Central memory CD8-positive, alpha-beta T cell (primary cell): ENCODE measurements at places on chromosomes 12 and 14.

DNA sequence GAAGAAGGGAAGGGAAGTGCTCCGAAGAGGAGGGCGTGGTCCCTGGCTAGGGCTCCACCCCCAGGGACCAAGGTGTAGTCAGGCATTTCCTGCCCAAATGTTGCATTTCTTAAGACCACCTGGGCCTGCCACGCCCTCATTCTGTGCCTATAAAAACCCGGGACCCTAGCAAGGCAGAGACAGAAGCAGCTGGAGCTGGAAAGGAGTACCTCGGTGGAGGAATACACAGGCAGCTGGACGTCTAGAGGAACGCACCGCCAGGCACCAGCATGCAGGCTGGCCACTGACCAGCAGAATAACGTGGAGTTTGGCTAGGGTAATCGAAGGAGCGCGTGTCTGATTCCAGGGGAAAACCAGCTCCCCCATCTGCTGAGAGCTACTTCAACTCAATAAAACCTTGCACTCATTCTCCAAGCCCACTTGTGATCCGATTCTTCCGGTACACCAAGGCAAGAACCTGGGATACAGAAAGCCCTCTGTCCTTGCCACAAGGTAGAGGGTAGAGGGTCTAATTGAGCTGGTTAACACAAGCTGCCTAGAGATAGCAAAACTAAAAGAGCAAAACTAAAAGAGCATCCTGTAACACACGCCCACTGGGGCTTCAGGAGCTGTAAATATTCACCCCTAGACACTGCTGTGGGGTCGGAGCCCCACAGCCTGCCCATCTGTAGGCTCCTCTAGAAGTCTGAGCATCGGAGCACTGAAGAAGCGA, 21.0 kb downstream of the CFL2 start:
- peaks cover 9% of the 10 kb centered on the region for H3K27me3 ChIP-seq
- peaks cover 8% of the 10 kb centered on the region for H3K4me1 ChIP-seq
- DNase-seq: no peak
- H3K36me3 ChIP-seq: no peaks in the 10 kb centered on the region

DNA sequence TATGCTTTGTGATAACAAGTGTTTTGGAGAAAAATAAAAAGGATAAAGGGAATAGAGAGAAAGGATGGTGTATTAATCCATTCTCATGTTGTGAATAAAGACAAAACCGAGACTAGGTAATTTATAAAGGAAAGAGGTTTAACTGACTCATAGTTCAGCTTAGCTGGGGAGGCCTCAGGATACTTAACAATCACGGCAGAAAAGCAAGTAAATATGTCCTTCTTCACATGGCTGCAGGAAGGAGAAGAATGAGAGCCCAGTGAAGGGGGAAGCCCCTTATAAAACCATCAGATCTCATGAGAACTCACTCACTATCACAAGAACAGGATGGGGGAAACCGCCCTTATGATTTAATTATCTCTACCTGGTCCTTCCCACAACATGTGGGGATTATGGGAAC, 18.1 kb upstream of the C12orf42 start:
- no peak for DNase-seq
- H3K27ac ChIP-seq: no peak overlapping the region

DNA sequence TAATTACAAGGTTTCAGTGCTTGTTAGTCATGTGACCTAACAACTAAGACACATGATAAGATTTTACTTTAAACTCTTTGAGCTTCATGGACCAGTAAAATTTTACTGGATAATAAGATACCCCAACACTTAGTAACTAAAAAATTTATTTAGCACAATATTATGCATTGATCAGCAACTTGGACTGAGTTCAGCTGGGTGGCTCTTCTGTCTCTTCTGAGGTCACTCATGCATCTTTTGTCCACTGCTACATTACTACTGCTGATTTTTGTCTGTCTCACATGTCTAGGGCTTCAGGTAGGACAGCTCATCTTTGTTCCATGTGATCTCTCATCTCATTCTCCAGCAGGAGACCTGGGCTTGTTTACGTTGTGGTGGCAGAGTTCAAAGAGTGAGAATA, 370.2 kb upstream of the TMTC1 start:
- no peaks in the 10 kb centered on the region for H3K36me3 ChIP-seq
- H3K4me3 ChIP-seq: no peak overlapping the region
- no peak for DNase-seq
- no peak overlapping the region for H3K27ac ChIP-seq
- H3K27me3 ChIP-seq: no peaks in the 10 kb centered on the region

- peak overlapping the region; percentile 90 for H3K27ac ChIP-seq
- peaks cover 50% of the 10 kb centered on the region for H3K4me1 ChIP-seq
- no peaks in the 10 kb centered on the region for H3K27me3 ChIP-seq
- H3K36me3 ChIP-seq: peaks cover 5% of the 10 kb centered on the region
These were observed 185.6 kb upstream of the C14orf180 start for GRCh38 chr14:104393898-104394381.

- H3K36me3 ChIP-seq: peaks cover 52% of the 10 kb centered on the region
- no peak for DNase-seq
These were observed 93.8 kb downstream of the BCL11B start for GRCh38 chr14:99177886-99178835.

- no peak overlapping the region for H3K4me3 ChIP-seq
- H3K27me3 ChIP-seq: peaks cover 84% of the 10 kb centered on the region
- H3K27ac ChIP-seq: no peak overlapping the region
- DNase-seq: no peak
- no peaks in the 10 kb centered on the region for H3K4me1 ChIP-seq
These were observed 141.7 kb upstream of the LHX5 start for GRCh38 chr12:113613414-113613813.

- no peaks in the 10 kb centered on the region for H3K36me3 ChIP-seq
- H3K4me3 ChIP-seq: no peak overlapping the region
- peaks cover 3% of the 10 kb centered on the region for H3K4me1 ChIP-seq
- H3K27ac ChIP-seq: no peak overlapping the region
- DNase-seq: no peak
These were observed 87.1 kb upstream of the ATF7IP start for GRCh38 chr12:14278294-14278953.

DNA sequence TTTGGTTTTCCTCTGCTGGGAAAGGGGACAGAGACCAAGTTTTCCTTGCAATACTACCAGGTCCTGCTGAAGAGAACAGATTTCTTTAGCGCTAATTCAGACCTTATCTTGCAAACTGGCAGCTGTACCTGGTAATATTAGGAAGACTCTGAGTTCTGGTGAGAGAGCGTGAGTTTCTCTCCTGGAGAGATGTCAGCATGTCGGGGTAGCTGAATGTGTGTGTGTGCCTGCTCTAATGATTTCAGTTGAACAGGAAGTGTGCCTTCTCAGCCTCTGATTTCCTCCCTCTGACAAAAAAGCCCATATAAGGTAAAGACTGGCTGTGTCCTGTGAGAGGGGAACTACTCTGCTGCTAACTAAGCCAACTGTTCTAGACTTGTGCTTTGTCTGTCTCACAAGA, 10.3 kb upstream of the ERP27 start:
- H3K27ac ChIP-seq: peak overlapping the region; percentile 98
- peaks cover 80% of the 10 kb centered on the region for H3K36me3 ChIP-seq
- no peaks in the 10 kb centered on the region for H3K27me3 ChIP-seq
- peak; percentile 59 for DNase-seq
- H3K4me1 ChIP-seq: peaks cover 81% of the 10 kb centered on the region

- peaks cover 4% of the 10 kb centered on the region for H3K4me1 ChIP-seq
- peaks cover 25% of the 10 kb centered on the region for H3K27me3 ChIP-seq
- no peak overlapping the region for H3K27ac ChIP-seq
- no peak for DNase-seq
These were observed 69.2 kb upstream of the ETV6 start for GRCh38 chr12:11580125-11580751.

DNA sequence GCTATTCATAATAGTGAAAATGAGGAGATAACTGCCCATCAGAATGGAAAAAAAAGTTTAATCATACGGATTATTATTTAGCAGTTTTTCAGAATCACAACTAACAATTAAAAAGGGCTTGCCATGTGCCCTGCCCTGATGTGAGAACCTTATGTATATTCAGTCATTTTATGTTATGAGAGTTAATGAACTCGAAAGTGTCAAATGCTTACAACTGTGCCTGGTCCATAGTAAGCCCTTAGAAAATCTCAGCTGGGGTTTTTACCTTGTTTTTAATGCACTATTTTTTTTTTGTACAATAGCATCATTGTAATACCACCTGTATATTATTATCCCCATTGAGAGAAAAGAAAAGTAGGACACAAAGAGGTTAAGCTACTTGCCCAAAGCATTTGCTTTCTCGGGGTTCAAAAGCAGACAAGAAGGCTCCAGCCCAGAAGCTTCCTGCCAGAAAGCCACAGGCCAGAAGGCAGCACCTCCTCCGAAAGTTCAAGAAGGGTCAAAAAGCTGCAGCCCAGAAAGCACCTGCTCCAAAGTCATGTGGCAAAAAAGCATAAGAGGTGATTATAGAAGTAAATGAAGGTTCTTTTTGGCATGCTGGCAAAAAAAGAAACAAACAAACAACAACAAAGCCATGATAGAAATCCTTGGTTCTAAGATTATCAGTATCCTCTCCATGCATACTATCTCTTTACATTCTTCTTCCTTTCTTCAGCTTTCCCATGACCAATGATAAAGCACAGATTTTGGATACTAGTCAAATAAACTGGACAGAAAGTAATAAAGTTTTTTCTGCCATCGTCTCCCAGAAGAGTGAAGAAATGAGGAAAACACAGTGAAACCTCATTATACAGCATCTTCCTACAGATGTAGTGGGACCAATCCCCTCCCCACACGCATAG, 59.1 kb upstream of the NAP1L1 start:
- no peak overlapping the region for H3K27ac ChIP-seq
- peaks cover 5% of the 10 kb centered on the region for H3K36me3 ChIP-seq
- peaks cover 11% of the 10 kb centered on the region for H3K4me1 ChIP-seq
- H3K4me3 ChIP-seq: peak overlapping the region; percentile 25

DNA sequence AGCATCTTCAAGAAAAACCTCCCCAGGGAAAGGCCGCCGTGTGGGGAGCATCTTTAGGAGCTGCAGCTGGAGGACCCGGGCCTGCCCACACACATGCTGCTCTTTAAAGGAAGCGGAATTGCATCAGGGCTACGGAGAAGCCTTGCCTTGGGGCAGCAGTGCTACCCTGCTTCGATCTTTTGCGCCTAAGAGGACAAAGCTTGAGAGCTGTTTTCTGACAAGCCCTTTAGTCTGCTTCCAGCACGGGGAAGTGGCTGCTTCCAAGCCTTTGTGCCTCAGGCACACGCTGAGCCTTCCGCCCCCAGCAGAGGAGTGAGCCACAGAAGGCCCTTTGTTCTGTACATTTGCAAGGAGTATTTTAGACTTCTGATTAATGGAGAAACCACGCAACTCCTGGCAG, 31.5 kb downstream of the COA8 start:
- H3K27me3 ChIP-seq: no peaks in the 10 kb centered on the region
- H3K4me1 ChIP-seq: peaks cover 9% of the 10 kb centered on the region
- H3K4me3 ChIP-seq: no peak overlapping the region
- no peak overlapping the region for H3K27ac ChIP-seq
- no peak for DNase-seq

GRCh38 chr12:44852483-44852882, 23.6 kb downstream of the NELL2 start:
- peaks cover 11% of the 10 kb centered on the region for H3K36me3 ChIP-seq
- peaks cover 52% of the 10 kb centered on the region for H3K4me1 ChIP-seq
- H3K27ac ChIP-seq: no peak overlapping the region
- DNase-seq: no peak
- no peak overlapping the region for H3K4me3 ChIP-seq

GRCh38 chr12:16719713-16720416, 113.9 kb upstream of the LMO3 start:
- H3K36me3 ChIP-seq: no peaks in the 10 kb centered on the region
- no peak overlapping the region for H3K4me3 ChIP-seq
- no peak for DNase-seq
- no peaks in the 10 kb centered on the region for H3K4me1 ChIP-seq
- H3K27ac ChIP-seq: no peak overlapping the region

- no peak for DNase-seq
- H3K27ac ChIP-seq: no peak overlapping the region
- no peak overlapping the region for H3K4me3 ChIP-seq
- no peaks in the 10 kb centered on the region for H3K36me3 ChIP-seq
These were observed 353.1 kb downstream of the NAV3 start for GRCh38 chr12:78183824-78184223.

DNA sequence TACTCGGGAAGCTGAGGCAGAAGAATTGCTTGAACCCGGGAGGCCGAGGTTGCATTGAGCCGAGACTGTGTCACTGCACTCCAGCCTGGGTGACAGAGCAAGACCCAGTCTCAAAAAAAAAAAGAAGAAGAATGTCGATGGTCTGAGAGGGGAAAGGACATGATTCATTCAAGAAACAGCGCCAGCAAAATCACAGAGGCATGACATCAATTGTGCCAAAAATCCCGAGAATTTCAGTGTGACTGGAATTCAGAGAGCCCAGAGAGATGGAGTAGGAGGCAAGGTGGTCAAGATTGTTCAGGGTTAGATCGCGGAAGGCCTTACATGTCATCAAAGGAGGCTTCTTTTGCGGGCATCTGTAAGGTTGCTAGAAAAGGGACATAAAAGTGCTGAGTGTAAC, 483.3 kb downstream of the VRK1 start:
- peaks cover 15% of the 10 kb centered on the region for H3K4me1 ChIP-seq
- peaks cover 19% of the 10 kb centered on the region for H3K27me3 ChIP-seq
- H3K27ac ChIP-seq: no peak overlapping the region
- no peak overlapping the region for H3K4me3 ChIP-seq

GRCh38 chr14:23727566-23728335, 91.6 kb downstream of the DHRS2 start:
- no peaks in the 10 kb centered on the region for H3K4me1 ChIP-seq
- H3K27me3 ChIP-seq: peaks cover 28% of the 10 kb centered on the region
- no peak for DNase-seq
- no peaks in the 10 kb centered on the region for H3K36me3 ChIP-seq
- H3K27ac ChIP-seq: no peak overlapping the region

GRCh38 chr14:101029668-101030290, 126.3 kb upstream of the RTL1 start:
- no peaks in the 10 kb centered on the region for H3K36me3 ChIP-seq
- DNase-seq: no peak
- no peak overlapping the region for H3K4me3 ChIP-seq
- H3K4me1 ChIP-seq: no peaks in the 10 kb centered on the region
- peaks cover 20% of the 10 kb centered on the region for H3K27me3 ChIP-seq

GRCh38 chr12:113996026-113996425, 29.9 kb upstream of the RBM19 start:
- no peaks in the 10 kb centered on the region for H3K36me3 ChIP-seq
- peaks cover 77% of the 10 kb centered on the region for H3K27me3 ChIP-seq
- no peak overlapping the region for H3K27ac ChIP-seq
- no peak overlapping the region for H3K4me3 ChIP-seq
- no peaks in the 10 kb centered on the region for H3K4me1 ChIP-seq

GRCh38 chr12:87671757-87672156, 357.4 kb downstream of the C12orf50 start:
- no peak overlapping the region for H3K4me3 ChIP-seq
- H3K36me3 ChIP-seq: peaks cover 1% of the 10 kb centered on the region
- no peaks in the 10 kb centered on the region for H3K27me3 ChIP-seq
- H3K27ac ChIP-seq: no peak overlapping the region

DNA sequence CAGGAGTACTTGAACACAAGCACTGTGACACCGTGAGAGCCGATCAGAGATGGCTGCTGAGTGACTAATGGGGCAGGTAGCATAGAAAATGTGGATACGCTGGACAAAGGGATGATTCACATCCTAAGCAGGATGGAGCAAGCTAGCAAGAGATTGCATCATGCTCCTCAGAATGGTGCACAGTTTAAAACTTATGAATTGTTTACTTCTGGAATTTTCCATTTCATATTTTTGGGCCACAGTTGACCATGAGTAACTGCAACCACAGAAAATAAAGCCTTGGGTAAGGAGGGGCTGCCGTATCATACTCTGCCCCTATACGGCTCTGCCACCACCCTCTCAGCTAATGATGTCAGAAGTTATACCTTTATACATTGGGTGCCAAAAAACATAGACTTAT, 23.3 kb upstream of the MARK3 start:
- peaks cover 16% of the 10 kb centered on the region for H3K27me3 ChIP-seq
- peaks cover 4% of the 10 kb centered on the region for H3K4me1 ChIP-seq
- no peak overlapping the region for H3K27ac ChIP-seq
- no peak overlapping the region for H3K4me3 ChIP-seq
